ENCODE measurements at places on chromosomes 3 and 15. TPM values are rescaled to one million over a fixed set of nuclear protein-coding genes. Genes with fewer than 3 reads are reported as not detected.

Gene DMXL2
- 6.5 TPM for total RNA-seq

Gene CCPG1
- 34.0 TPM for total RNA-seq

Gene CCR3
- total RNA-seq = not detected

Gene MAP6D1
- 1.7 TPM for total RNA-seq

Gene TPM1
- total RNA-seq = 217 TPM

Gene OR5K2
- total RNA-seq = not detected

Gene ANKUB1
- total RNA-seq = not detected

Gene GABRR3
- not detected for total RNA-seq

Gene RAB6B
- total RNA-seq = 0.65 TPM

Gene SH2D7
- not detected for total RNA-seq

Gene MKRN3
- 0.65 TPM for total RNA-seq

Gene LDHAL6B
- total RNA-seq = not detected

Gene SPESP1
- total RNA-seq = 0.87 TPM

Gene DAPK2
- 13.5 TPM for total RNA-seq

Gene TRAT1
- total RNA-seq = not detected

Gene SEMA3F
- 16.1 TPM for total RNA-seq

Gene FEZF2
- not detected for total RNA-seq

Gene TIGIT
- total RNA-seq = not detected

Gene ACAN
- total RNA-seq = not detected

Gene TERC
- total RNA-seq = 118 TPM

Gene DTX3L
- total RNA-seq = 15.0 TPM

Gene ATP13A4
- under 0.01 TPM for total RNA-seq

Gene C3orf22
- total RNA-seq = not detected

Gene ZDHHC19
- total RNA-seq = not detected

Gene TMEM43
- 54.9 TPM for total RNA-seq

Gene TBC1D5
- total RNA-seq = 75.8 TPM

Gene ILDR1
- not detected for total RNA-seq

Gene CALML4
- total RNA-seq = 1.4 TPM

Gene SST
- not detected for total RNA-seq

Gene SLC12A1
- not detected for total RNA-seq

Gene ARL8B
- total RNA-seq = 39.0 TPM

Gene FBXL22
- 0.20 TPM for total RNA-seq

Gene DUOXA1
- not detected for total RNA-seq

Gene CPN2
- total RNA-seq = not detected

Measured in lung microvascular endothelial cell (primary cell).